ENCODE measurements at places on chromosomes 5 and 9.
A peak's percentile ranks its signal among the peaks of the same experiment; 100 is the strongest.

DNA sequence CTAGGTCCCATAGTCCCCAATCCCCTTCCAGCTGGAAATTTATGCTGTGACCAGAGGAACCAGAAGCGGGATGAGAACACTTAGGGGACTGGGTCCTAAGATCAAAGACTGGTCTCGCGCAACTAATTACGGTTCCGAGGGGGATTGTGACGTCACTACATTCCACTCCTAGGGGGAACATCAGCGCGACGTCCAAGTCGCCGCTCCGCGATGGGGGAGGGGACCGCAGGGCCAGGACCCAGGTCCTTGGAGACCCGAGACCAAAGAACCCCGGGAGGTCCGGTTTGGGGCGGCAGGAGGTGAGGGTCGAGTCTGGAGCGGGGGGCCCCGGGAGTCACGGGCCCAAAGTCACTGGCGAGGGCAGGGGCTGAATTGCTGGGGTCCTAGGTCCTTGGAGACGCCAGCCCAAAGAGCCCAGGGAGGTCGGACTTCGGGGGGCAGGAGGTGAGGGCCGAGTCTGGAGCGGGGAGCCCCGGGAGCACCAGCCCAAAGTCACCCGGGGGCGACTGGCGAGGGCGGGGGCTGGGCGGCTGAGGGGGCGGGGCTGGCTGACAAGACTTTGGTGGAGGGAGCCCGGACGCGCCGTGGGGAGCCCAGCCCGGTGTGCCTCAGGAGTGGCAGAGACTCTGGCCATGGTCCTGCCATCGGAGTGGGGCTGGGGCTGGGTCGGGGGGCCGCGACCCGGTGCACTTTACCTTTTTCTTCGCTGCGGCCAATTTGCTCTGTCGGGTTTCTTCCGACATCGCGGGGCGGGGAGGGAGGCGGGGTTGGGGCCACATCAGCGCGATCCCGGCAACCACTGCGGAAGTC is at the start of gene GOLGA2:
TSS of gene GOLGA2 (minus strand) at position 810 of the 810 bp plus-strand sequence. CDS start at position 779, 31 bp downstream.
- H3K4me1 ChIP-seq, result peaks cover 27% of the 10 kb centered on the region
- peak within 1 kb of the TSS; percentile 89 for H3K27ac ChIP-seq
- H3K36me3 ChIP-seq, result peaks cover 2% of the 10 kb centered on the region
- peak within 1 kb of the TSS; percentile 80 for H3K4me3 ChIP-seq

DNA sequence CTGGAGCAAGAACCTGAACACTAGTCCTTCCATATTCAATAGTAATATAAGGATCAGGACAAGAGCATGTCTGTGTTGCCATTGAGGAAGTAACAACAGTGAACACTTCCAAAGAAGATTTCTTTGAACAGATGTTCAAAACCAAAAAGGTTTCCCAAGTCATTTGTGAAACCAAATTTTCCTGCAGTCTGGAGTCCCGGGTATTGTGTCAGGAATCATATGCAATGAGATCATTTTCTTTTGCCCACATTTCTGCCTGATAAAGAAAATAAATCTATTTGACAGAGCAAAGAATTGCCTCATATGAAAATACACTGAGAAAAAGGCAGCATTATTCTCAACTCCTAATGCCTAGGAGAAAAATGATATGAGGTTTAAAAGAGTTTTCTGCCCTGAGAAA is 151.7 kb downstream of the SNX18 start:
- H3K36me3 ChIP-seq, result no peaks in the 10 kb centered on the region
- DNase-seq, result peak; percentile 45
- H3K27me3 ChIP-seq, result no peaks in the 10 kb centered on the region
- no peak overlapping the region for H3K4me3 ChIP-seq

- peaks cover 10% of the 10 kb centered on the region for H3K27me3 ChIP-seq
- DNase-seq, result no peak
- H3K4me3 ChIP-seq, result no peak overlapping the region
- no peak overlapping the region for H3K27ac ChIP-seq
Observed at GRCh38 chr9:122477346-122477745, 380 bp downstream of the OR1J1 start.

DNA sequence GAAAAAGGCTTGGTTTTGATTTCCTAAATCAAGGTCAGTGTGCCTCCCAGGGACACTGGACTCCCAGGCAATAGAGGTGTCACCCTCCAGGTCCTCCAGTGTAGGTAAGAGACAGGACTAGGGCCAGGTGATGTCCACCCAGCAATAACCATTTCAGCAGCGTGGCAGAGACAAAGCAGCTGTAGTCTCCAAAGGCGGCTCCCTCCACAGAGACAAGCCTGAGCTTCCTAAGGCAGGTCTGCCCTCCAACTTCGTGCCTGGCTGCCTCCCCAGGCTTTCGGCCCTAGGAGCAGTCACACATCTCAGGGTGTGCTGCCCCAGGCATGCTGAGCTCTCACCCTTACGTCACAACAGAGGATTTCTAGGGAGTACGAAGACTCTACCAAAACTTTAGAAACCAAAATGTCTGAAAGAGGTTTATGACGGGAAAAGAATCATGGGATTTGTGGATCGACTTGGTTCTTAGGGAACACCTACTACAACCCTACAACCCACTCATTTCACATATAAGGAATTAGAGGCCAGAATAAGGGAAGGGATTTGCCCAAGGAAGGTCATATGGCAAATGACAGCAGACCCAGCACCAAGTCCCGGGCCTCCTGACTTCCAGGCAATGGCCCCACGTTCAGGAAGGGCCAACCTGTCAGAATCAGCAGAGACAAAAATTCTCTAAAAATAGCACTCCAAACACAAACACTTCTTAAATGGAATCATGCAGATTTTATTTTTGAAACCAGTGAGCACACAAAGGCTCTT is 105.5 kb downstream of the KLHL3 start:
- H3K36me3 ChIP-seq, result no peaks in the 10 kb centered on the region
- no peak overlapping the region for H3K4me3 ChIP-seq
- H3K27me3 ChIP-seq, result no peaks in the 10 kb centered on the region
- no peak overlapping the region for H3K27ac ChIP-seq
- DNase-seq, result no peak
- peaks cover 3% of the 10 kb centered on the region for H3K4me1 ChIP-seq

GRCh38 chr5:134462761-134463160 is 51.1 kb upstream of the CDKN2AIPNL start:
- H3K27ac ChIP-seq, result no peak overlapping the region
- peaks cover 17% of the 10 kb centered on the region for H3K4me1 ChIP-seq
- no peak for DNase-seq
- H3K4me3 ChIP-seq, result no peak overlapping the region
- H3K36me3 ChIP-seq, result no peaks in the 10 kb centered on the region
- no peaks in the 10 kb centered on the region for H3K27me3 ChIP-seq

GRCh38 chr5:124649491-124650146 is 96.8 kb downstream of the ZNF608 start:
- peak; percentile 98 for DNase-seq
- peak overlapping the region; percentile 92 for H3K27ac ChIP-seq
- H3K4me1 ChIP-seq, result peaks cover 46% of the 10 kb centered on the region
- no peak overlapping the region for H3K4me3 ChIP-seq

DNA sequence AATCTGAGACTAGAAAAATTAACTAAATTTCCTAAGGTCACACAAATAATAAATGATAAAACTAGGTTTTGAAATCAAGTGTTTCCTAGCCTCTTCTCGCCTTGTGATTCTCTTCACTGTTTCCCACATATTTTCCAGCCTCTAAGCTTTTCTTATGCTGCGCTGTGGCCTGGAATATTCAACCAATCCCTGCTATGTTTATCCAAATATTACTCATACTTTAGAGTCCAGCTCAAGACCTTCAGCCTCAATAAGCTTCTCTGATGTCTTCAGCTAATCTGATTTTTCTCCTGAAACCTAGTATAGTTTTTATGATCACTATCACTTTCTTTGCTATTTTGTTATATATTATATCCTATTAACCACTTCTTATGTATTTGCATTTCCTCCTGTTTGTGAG is 303.1 kb upstream of the CDH6 start:
- no peaks in the 10 kb centered on the region for H3K4me1 ChIP-seq
- no peak overlapping the region for H3K4me3 ChIP-seq
- no peak overlapping the region for H3K27ac ChIP-seq
- H3K36me3 ChIP-seq, result no peaks in the 10 kb centered on the region
- no peak for DNase-seq

- H3K27me3 ChIP-seq, result no peaks in the 10 kb centered on the region
- no peak overlapping the region for H3K27ac ChIP-seq
- DNase-seq, result no peak
- peaks cover 13% of the 10 kb centered on the region for H3K4me1 ChIP-seq
- H3K36me3 ChIP-seq, result no peaks in the 10 kb centered on the region
Observed at GRCh38 chr5:54804521-54804920, 180.9 kb downstream of the ESM1 start.

GRCh38 chr5:14489643-14490042 is 91.9 kb upstream of the OTULINL start:
- peaks cover 3% of the 10 kb centered on the region for H3K4me1 ChIP-seq
- DNase-seq, result no peak
- H3K4me3 ChIP-seq, result no peak overlapping the region
- H3K36me3 ChIP-seq, result peaks cover 18% of the 10 kb centered on the region
- H3K27ac ChIP-seq, result no peak overlapping the region
- no peaks in the 10 kb centered on the region for H3K27me3 ChIP-seq

DNA sequence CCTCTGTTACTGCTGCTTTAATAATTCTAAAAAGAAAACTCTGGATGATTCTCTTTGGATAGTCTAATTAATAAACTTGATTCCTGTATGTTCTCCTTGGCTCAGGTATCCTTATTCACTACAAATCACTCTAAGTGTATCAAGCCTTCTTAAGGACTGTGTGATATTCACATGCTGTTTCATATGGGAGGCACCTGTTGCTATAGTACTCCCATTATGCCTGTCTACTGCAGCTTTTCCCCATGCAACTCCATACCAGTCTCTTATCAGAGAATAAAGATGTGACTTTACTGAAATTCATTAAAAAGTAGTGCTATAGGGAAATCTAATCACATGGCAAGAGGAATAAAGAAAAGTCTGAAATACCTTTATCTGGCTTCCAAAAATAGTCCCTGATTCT is 14.7 kb downstream of the BRD8 start:
- no peaks in the 10 kb centered on the region for H3K27me3 ChIP-seq
- H3K4me1 ChIP-seq, result no peaks in the 10 kb centered on the region
- H3K27ac ChIP-seq, result no peak overlapping the region
- peaks cover 76% of the 10 kb centered on the region for H3K36me3 ChIP-seq

GRCh38 chr5:125064621-125065438 is 318.4 kb upstream of the ZNF608 start:
- H3K27me3 ChIP-seq, result no peaks in the 10 kb centered on the region
- no peak for DNase-seq
- H3K4me3 ChIP-seq, result no peak overlapping the region

- H3K27ac ChIP-seq, result no peak overlapping the region
- H3K27me3 ChIP-seq, result no peaks in the 10 kb centered on the region
- H3K36me3 ChIP-seq, result no peaks in the 10 kb centered on the region
- H3K4me3 ChIP-seq, result no peak overlapping the region
- DNase-seq, result no peak
Observed at GRCh38 chr9:116405321-116405720, 251.7 kb downstream of the PAPPA start.

GRCh38 chr5:148809781-148810524 is 16.5 kb upstream of the ADRB2 start:
- no peak overlapping the region for H3K27ac ChIP-seq
- H3K4me3 ChIP-seq, result no peak overlapping the region
- no peaks in the 10 kb centered on the region for H3K27me3 ChIP-seq
- no peaks in the 10 kb centered on the region for H3K36me3 ChIP-seq
- DNase-seq, result peak; percentile 32

- DNase-seq, result no peak
- peaks cover 6% of the 10 kb centered on the region for H3K36me3 ChIP-seq
- H3K4me1 ChIP-seq, result peaks cover 12% of the 10 kb centered on the region
- H3K27ac ChIP-seq, result no peak overlapping the region
- no peaks in the 10 kb centered on the region for H3K27me3 ChIP-seq
- H3K4me3 ChIP-seq, result no peak overlapping the region
Observed at GRCh38 chr9:87653941-87654340, 72.0 kb upstream of the CTSL start.

- peak; percentile 94 for DNase-seq
- H3K4me3 ChIP-seq, result peak within 1 kb of the TSS; percentile 92
- no peaks in the 10 kb centered on the region for H3K27me3 ChIP-seq
- peak within 1 kb of the TSS; percentile 2 for H3K27ac ChIP-seq
- H3K36me3 ChIP-seq, result no peaks in the 10 kb centered on the region
Observed at GRCh38 chr9:15552636-15553527, at the start of gene CCDC171. CCDC171 (plus strand) TSS chr9:15553043; CDS start chr9:15564089, 11,046 bp downstream.

GRCh38 chr9:116337015-116337414 is 183.4 kb downstream of the PAPPA start:
- no peaks in the 10 kb centered on the region for H3K27me3 ChIP-seq
- no peak overlapping the region for H3K27ac ChIP-seq
- no peak for DNase-seq

- H3K4me1 ChIP-seq, result no peaks in the 10 kb centered on the region
- no peaks in the 10 kb centered on the region for H3K36me3 ChIP-seq
- no peaks in the 10 kb centered on the region for H3K27me3 ChIP-seq
- no peak overlapping the region for H3K4me3 ChIP-seq
- no peak overlapping the region for H3K27ac ChIP-seq
Observed at GRCh38 chr5:71830681-71831539, 111.8 kb downstream of the CARTPT start.

GRCh38 chr9:76592091-76592973 is 133.3 kb downstream of the GCNT1 start:
- no peak for DNase-seq
- H3K27ac ChIP-seq, result no peak overlapping the region
- no peak overlapping the region for H3K4me3 ChIP-seq
- no peaks in the 10 kb centered on the region for H3K36me3 ChIP-seq
- no peaks in the 10 kb centered on the region for H3K27me3 ChIP-seq

- no peaks in the 10 kb centered on the region for H3K27me3 ChIP-seq
- DNase-seq, result peak; percentile 71
- no peaks in the 10 kb centered on the region for H3K4me1 ChIP-seq
Observed at GRCh38 chr5:17838469-17838868, 204.2 kb downstream of the TAF11L14 start.

GRCh38 chr9:115668521-115668920 is 485.1 kb upstream of the PAPPA start:
- DNase-seq, result no peak
- H3K4me1 ChIP-seq, result no peaks in the 10 kb centered on the region
- H3K36me3 ChIP-seq, result no peaks in the 10 kb centered on the region
- H3K4me3 ChIP-seq, result no peak overlapping the region
- no peaks in the 10 kb centered on the region for H3K27me3 ChIP-seq
- H3K27ac ChIP-seq, result no peak overlapping the region

GRCh38 chr9:96080364-96080763 is 204.9 kb downstream of the ERCC6L2 start:
- no peak for DNase-seq
- H3K4me1 ChIP-seq, result no peaks in the 10 kb centered on the region
- no peaks in the 10 kb centered on the region for H3K36me3 ChIP-seq
- H3K27me3 ChIP-seq, result peaks cover 3% of the 10 kb centered on the region

DNA sequence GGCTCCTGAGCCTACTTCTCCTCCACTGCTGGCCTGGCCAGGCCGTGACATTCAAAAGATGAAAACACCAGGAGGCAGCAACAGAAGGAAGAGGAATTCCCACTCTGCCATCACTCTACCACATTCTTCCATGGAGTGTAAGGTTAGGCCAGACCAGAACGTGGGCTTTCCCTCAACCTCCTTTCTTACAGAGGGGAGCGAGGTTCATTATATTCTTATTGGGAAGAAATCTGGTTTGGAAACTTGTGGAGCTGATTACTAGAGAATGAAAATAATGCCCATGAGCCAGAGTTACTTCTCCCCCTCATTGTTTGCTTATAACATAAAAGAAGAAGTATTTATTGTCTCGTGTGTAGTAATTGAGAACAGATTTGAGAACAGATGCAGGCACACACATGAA is 136.3 kb upstream of the BASP1 start:
- peak overlapping the region; percentile 80 for H3K27ac ChIP-seq
- DNase-seq, result no peak
- no peak overlapping the region for H3K4me3 ChIP-seq
- H3K4me1 ChIP-seq, result peaks cover 39% of the 10 kb centered on the region

GRCh38 chr5:164578401-164578800 is 1073.0 kb downstream of the MAT2B start:
- no peak overlapping the region for H3K27ac ChIP-seq
- H3K27me3 ChIP-seq, result no peaks in the 10 kb centered on the region
- no peak overlapping the region for H3K4me3 ChIP-seq
- DNase-seq, result no peak
- H3K36me3 ChIP-seq, result no peaks in the 10 kb centered on the region
